Activated CD4-positive, CD25-positive, alpha-beta regulatory T cell treated with anti-CD3 and anti-CD28 coated beads, Interleukin-2, amount 50 U/mL, for 72 hours (primary cell): ENCODE measurements at places on chromosomes 3 and 15.

GRCh38 chr3:111194048-111194447 lies 122.4 kb downstream of the NECTIN3 start:
- no peak for DNase-seq

DNA sequence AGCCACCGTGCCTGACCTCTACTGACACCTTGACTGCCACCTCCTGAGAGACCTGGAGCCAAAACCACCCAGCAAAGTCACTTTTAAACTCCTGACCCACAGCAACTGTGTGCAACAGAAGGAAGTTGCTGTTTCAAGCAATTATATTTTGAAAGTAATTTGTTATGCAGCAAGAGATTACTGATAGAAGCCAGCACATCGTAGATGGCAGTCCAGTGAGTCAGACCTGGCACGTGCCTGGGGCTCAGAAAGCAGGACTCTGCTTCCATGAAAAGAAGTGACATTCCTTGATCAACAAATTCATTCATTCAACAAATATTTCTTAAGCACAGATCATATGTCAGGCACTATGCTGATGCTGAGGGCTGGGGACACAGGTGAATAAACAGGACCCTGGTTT lies 5.7 kb upstream of the CSPG4 start:
- DNase-seq = no peak

- DNase-seq = no peak
Measured at GRCh38 chr3:126146525-126147146, 33.8 kb downstream of the ALDH1L1 start.

DNA sequence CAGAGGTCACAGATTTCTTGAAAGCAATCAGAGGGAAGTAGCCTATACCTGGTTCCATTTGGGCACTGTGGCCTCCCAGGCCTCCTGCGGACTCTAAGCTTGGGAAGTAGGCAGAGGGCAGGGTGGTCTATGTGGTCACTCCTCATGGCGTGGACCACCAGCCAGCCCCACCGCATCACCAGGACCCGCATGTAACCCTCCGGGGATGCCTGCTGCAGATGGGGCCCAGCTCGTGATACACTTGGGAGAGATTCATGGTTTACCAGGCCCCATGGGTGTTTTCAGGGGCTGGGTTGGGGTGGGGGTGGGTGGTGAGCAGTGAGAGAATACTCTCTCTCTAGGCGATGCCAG lies 123.7 kb downstream of the ASB7 start:
- no peak for DNase-seq

GRCh38 chr15:55681631-55682030 lies 61.3 kb downstream of the PRTG start:
- no peak for DNase-seq

DNA sequence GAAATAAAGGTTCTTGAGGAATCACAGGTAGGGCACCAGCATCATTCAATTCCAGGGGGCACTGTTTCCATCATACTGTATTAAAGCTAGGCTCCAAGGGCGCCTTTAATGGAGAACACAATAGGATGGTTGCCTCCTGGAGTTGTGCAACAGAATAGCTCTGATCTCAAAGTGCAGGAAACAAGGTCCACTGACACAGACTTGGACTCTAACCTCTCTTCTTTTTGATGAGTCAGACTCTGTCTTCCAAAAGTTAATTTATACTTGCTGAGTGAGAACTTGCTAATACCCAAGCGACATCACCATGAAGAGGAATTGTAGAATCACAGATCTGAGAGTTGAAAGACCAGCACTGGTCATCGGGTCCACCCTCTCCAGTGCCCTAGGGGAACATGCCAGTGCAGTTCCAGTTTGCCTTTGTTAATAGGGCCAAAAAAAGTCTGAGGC lies 94.4 kb upstream of the PHLDB2 start:
- no peak for DNase-seq

GRCh38 chr3:56800832-56801661 lies 702 bp downstream of the ARHGEF3 start:
- peak; percentile 47 for DNase-seq

GRCh38 chr15:62453375-62453774 lies 288.3 kb upstream of the C2CD4B start:
- no peak for DNase-seq

- no peak for DNase-seq
Measured at GRCh38 chr15:62119874-62120273, 45.2 kb downstream of the C2CD4B start.

DNA sequence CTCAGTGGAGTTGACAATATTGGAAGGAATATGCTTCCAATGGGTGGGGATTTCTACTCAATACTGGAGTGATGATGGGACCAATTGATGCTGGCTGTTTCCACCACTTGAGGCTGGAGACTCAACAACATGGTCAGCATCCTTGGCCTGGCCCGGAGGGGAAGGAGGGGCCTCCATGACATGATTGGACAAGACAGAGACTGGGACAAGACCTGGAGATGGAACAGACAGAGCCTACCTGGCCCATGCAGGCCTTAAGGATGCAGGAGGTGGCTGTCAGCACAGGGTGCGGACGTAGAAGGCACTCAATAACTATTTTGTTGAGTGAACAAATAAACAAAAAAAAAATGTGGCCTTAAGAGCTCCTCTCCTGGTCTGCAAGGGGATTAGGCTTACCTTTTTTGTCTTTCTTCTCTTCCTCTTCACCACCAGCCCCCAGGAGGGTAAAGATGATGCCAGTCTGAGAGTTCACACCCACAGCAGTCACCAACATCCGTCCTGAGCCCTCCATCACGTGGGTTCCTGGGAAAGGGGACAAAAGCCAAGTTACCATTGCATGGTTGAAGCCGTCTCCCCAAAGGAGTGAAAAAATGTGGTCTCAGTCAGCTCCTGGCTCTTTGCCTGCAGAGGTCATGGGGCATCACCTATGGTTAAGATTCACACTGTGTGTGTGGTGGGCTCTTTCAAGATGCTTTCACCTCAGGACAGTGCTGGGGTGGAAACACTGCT lies 67.1 kb upstream of the SEC13 start:
- no peak for DNase-seq

DNA sequence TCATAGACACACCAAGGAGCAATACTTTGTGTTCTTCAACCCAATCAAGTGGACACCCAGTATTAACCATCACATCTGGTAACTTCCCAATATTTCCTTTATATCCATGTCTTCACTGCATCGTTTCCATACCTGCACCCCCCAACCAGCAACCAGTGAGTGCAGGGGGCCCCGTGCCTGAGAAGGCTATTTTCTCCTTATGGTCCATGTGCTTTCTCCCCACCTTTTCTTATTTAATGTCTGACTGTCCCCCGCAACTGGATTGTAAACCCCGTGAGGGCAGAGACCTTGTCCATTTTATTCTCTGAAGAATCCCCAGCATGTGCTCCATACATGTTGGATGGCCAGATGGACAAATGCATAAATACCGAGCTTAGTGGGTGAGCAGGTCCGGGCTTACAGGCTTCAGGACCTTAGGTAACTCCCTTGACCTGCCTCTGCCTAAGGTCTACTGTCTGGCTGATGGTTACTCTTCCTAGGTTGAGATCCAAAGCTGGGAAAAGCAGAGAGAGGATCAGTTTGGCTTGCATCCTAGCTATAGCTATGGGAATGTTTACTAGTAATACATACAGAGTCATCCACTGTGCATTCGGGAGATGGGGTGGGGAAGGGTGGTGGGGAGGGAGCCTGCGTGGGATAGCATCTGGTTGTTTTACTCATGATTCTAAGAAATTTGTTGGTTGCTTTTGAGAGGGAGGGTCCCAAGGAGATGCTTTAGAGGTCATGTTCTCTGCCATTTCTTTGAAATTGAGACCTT lies 41.5 kb downstream of the PXYLP1 start:
- DNase-seq = no peak

- no peak for DNase-seq
Measured at GRCh38 chr3:84724877-84725276, 233.9 kb upstream of the CADM2 start.

- no peak for DNase-seq
Measured at GRCh38 chr15:50873935-50874361, 34.5 kb upstream of the AP4E1 start.

DNA sequence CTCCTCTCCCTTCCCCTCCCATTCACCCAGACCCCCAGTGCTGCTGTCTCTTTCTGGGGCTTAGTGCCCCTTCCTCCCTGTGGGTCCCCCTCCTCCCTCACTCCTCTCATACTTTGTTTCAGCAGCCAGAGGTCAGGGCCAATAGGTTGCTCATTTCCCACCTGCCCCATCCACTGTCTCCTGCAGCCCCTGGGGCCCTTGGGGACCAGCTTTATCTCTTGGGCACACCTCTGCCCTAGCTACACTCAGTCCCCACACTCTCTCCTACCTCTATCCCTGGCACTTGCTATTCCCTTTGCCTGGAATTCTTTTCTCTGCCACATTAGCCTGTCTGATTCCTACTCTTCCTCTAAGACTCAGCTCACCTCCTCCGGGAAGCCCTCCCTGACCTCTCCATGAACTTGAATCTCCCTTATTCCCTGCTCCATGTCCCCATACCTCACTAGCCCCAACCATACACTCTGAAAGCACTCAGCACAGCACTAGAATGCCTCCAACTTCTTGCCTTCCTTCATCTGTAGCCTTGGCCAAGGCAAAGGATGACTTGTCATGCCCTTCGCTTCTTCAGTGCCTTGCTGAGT lies 14.6 kb downstream of the ANPEP start:
- DNase-seq = no peak

- DNase-seq = peak; percentile 49
Measured at GRCh38 chr15:89494941-89495637, 1.3 kb downstream of the RHCG start.

DNA sequence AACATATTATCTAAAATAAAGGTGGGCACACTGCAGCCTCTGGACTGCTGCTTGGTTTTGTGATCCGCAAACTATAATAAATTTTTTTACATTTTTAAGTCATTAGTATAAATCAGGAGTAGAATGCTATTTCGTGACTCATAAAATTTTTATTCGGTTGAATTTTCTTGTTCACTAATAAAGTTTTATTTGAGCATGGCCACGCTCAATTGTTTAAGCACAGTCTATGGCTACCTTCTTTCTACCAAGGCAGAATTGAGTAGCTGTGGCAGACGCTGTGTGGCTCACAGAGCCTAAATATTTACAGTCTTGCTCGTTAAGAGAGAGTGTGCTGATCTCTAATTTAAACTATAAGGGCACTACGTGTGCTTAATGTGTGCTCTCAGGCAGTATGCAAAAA lies 28.9 kb downstream of the ROBO2 start:
- DNase-seq = no peak

DNA sequence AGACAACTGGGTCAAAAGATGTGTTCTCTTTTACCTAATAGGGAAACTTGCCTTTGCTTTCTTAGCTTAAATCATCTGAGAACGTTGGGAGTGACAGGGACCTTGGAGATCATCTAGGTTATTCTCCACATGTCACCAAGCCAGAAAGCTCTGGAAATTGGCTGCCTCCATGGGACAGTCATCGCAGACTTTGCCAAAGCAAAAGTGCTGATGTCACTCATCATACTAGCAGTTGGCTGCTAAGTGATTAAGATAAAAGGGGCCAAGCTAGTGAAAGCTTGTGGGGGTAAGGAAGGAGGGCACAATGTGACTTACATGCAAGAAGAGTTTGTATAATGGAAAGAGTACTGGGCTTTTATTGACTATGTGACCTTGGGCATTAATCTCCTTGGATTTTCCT lies 198.0 kb upstream of the PFN2 start:
- no peak for DNase-seq

DNA sequence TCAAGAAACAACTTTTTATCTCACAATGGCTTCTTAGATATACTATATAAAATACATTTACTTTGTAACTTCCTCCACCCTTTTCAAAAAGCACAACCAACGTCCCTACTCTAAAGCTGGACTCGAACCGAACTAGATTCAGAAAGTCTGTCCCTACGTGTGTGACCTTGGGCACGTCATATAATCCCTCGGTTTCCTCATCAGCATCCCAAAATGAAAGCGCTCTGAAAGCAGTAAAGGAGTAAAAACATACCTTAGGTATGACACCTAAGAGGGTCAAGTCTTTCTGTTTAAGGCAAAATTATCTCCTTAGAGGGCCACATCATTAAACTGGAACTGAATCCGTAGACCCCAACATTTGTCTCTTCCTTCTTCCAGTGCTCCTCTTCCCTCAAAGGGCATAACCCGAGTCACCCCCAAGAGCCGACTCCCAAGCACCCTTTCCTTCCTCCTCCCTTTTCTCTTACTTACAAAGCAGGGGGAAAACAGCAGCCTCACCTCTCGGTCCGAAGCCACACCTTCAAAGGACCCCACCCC lies 663 bp downstream of the PDCD10 start:
- DNase-seq = no peak

- DNase-seq = no peak
Measured at GRCh38 chr3:158471639-158472294, 99.2 kb upstream of the MLF1 start.

DNA sequence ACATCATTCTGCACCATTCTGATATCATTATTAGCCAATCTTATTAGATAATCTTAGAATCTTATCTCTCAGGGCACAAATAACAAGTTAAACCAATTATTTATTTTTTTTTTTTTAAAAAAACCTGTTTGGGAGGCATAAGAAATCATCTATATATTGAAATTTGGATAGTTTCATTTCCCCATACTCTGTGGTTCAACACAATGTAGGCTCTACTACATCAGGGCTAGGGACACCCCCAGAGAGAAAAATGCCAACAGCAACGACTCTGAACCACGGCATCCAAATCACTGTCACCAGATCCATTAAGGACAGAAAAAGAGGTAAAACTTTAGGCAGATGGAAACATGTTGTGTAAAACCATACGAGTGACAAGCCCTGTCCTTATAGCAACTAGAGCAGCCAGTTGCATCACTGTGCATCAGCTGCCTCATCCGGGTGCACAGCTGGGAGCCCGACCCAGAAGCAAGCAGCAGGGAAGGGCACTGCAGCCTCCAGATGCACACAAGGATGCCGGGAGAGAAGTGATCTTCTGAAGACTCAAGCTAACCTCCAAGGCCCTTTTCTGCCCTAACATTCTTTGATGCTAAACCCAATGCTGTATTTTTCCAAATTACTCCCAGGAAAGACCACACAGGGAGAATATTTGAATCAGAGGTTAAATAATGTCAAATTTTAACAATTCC lies 381.1 kb downstream of the CTNNB1 start:
- no peak for DNase-seq

GRCh38 chr3:37181756-37182155 lies 7.4 kb upstream of the LRRFIP2 start:
- no peak for DNase-seq

- DNase-seq = no peak
Measured at GRCh38 chr15:43974852-43975251, 148.1 kb downstream of the WDR76 start.

GRCh38 chr3:194277104-194277785 lies 73.9 kb downstream of the CPN2 start:
- no peak for DNase-seq

DNA sequence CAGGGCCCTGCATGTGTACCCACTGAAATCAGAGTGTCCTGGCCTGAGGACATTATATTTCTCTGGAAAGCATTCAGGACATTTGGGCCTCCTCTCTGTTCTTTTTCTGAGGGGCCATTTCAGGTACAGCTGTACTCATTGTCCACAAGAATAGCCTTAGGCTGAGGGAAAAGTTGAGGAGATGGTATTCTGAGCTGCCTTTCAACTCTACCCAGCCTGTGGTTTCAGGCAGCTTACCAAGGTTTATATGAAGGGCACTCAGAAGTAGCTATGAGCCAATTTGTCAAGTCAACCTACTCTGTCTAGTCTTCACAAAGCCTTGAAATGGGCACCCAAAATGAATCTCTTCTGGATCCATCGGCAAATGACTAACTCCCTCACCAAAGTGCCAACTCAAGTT lies 9.4 kb downstream of the ATP13A4 start:
- DNase-seq = no peak
